ENCODE measurements at places on chromosomes 12 and 14.

- DNase-seq: no peak
These were observed 121.4 kb downstream of the PPHLN1 start for GRCh38 chr12:42447371-42447786.

GRCh38 chr14:54568821-54569595 is 2.1 kb downstream of the SAMD4A start:
- peak; percentile 73 for DNase-seq

DNA sequence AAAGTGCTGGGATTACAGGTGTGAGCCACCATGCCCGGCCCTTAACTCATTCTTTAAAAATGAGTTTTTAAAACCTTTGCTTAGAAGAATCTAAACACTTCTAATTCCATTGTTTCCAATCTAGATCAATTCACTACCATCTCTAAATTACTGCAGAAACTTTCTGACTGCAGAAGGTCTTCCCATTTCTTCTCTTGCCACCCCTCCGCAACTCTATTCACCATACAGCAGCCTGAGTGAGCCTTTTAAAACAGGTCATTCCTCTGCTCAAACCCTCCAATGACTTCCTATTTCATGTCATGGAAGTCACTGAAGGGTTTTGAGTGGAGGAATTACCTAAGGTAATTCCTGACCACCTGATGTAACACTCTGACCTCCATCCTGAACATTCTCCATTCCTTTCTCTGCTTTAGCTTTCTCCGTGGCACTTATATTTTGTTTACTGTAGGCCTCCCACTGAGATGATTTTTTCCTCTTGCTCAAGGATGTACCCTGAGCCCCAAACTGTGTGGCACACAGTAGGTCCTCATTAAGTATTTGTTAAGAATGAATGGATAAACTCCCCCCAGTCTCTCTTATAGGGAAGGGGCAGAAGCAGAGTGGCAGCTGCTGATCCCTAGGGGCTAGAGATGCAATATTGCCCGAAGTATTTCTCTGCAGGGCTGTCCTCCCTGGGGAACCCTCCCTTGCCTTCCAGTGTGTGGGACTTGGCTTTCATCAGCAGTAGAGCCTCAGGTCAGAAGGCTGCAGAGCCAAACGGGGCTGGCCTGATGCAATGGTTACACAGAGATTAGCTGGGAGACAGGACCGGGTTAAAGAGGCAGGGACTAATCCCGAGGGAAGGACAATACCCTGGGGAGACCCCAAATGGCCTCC is 1.2 kb downstream of the DDIT3 start:
- DNase-seq: peak; percentile 43

- no peak for DNase-seq
These were observed 390.0 kb downstream of the AEBP2 start for GRCh38 chr12:19829100-19829853.

DNA sequence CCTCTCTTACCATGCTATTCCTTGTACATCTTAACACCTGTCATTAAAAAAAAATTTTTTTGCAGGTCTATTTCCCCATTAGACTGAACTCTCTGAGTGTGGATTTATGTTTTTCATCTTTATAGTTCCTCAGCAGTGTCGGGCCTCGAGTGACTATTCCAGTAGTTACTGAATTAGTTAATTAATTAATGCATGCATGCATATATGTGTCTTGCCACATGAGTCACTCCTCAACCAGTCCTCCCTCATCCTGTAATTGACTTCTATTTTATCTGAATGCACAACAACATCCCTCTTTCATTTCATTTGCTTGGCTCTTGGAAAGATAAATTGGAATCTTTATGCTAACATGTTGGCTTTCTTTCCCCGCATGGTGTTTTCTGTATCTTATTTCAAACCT is 35.6 kb downstream of the ERG28 start:
- no peak for DNase-seq

- no peak for DNase-seq
These were observed 480.0 kb upstream of the SYT1 start for GRCh38 chr12:78384541-78384940.

DNA sequence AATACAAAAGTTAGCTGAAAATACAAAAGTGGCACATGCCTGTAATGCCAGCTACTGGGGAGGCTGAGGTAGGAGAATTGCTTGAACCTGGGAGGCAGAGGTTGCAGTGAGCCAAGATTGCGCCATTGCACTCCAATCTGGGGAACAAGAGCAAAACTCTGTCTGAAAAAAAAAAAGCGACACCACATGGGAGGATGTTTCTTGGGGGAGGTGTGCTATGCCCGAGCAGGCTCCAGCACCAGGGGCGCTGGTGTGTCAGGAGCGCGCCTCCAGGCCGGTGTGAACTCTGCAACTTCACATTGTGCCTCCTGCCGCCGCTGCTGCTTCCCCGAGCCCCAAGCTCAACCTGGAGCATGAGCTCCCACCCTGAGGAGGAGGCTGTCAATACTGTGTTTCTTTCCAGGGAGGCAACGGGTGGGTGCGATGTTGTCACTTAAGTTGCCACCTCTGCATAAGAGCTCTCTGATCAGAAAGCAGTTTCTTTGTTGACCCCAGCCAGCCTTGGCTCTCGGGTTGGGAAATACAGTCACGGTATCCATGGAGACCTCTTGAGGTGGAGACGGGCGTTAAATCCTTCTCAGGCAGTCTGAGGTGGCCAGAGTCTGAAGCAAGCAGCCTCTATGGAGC is 18.9 kb downstream of the DEGS2 start:
- DNase-seq: no peak

Measured in EL (cell line).